ENCODE measurements at places on chromosomes 5 and 9.

GRCh38 chr5:174328631-174329299, 283.3 kb downstream of the NSG2 start:
- DNase-seq, result no peak

GRCh38 chr5:137856916-137857862, 10.5 kb upstream of the MYOT start:
- DNase-seq, result no peak

- DNase-seq, result no peak
These were observed 68.5 kb upstream of the NAA35 start for GRCh38 chr9:85872463-85872862.

GRCh38 chr9:38442473-38443096, 18.3 kb upstream of the IGFBPL1 start:
- DNase-seq, result no peak

- DNase-seq, result no peak
These were observed 71.2 kb upstream of the TAF1L start for GRCh38 chr9:32706725-32707100.

DNA sequence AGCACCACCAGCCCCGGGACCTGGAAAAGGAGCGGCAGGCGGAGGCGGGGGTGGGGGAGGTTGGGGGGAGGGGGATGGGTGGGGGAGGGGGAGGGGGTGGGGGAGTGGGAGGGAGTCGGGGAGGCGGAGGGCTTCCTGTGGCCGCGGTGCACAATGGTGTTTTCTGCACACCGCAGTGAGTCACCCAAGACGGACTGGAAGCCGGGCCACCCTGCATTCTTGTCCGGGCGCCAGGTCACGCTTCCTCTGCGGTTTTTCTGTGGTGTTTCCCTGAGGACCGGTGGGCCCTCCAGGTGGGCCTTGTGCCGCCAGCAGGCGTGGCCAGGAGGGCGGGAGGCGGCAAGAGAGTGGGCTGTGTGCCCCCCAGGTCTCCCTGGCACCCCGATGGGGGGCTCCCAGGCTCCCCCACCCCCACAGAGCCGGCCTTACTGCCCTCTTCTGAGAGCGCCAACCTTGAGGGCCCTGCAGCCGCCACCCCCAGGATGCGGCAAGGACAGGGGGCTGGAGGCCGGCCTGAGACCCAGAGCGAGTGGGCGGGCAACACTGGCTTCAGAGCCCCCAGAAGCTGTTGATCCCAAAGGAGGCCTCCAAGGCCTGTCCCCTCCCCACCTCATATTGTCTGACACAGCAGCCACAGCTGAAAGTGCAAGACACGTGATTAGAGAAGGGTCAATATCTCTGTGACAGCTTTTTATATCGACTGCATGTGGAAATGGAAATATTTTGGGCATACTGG, 11.1 kb downstream of the EXD3 start:
- peak; percentile 40 for DNase-seq

GRCh38 chr5:167939686-167940085, 351.8 kb upstream of the WWC1 start:
- no peak for DNase-seq

GRCh38 chr9:17532461-17532860, 46.4 kb upstream of the SH3GL2 start:
- DNase-seq, result no peak

DNA sequence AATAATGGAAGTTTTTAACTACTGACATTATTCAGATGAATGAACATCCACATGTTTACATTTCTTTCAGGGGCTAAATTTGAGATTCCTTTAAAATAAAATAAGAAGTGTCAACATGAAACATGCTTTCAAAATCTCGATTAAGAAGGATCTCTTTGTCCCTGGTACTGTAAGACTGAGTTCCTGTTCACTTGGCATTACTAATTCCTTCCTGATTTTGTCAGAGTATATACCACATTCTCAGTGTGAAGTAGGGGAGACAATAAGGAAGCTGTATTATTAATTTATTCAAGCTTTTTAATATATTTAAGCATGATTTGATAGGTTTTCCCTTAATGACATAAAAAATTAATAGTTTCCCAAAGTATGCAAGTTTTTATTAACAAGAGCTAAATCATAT, 81.5 kb upstream of the GRHPR start:
- DNase-seq, result no peak

GRCh38 chr5:71483355-71483754, 27.9 kb downstream of the BDP1 start:
- DNase-seq, result no peak

Measured in stimulated activated CD4-positive, alpha-beta T cell treated with anti-CD3 and anti-CD28 coated beads, Interleukin-2, amount 100 ng/mL, for 48 hours (primary cell).